Panc1 (cell line): ENCODE measurements at places on chromosomes 5 and 9. TPM values are rescaled to one million over a fixed set of nuclear protein-coding genes. Genes with fewer than 3 reads are reported as not detected.

- H3K36me3 ChIP-seq = no peaks in the 10 kb centered on the region
- peaks cover 11% of the 10 kb centered on the region for H3K27me3 ChIP-seq
- H3K4me1 ChIP-seq = no peaks in the 10 kb centered on the region
Observed at GRCh38 chr5:71695595-71695994, 23.5 kb upstream of the CARTPT start.

- no peak for DNase-seq
- H3K27me3 ChIP-seq = no peaks in the 10 kb centered on the region
- H3K36me3 ChIP-seq = no peaks in the 10 kb centered on the region
- H3K27ac ChIP-seq = no peak overlapping the region
Observed at GRCh38 chr9:16252616-16253015, 617.9 kb downstream of the BNC2 start.

DNA sequence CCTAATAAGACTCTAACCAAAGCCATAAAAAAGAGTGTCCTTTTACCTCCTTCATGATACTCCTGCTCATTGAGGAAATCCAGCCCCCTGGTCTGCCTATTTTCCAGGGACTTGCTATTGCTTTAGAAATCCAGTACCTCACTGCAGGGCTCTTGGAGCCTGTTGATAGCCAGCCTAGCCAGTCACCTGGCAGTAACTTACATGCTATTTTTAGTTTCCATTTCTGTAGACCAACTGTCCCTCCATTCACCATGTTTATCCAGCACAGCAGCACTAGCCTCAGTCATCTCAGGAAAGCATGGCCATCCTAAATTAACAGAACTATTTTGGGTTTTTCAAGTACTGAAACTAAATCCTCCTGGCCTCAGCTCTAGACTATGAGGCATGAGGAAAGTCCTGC, 91.5 kb upstream of the PHF24 start:
- H3K4me1 ChIP-seq = no peaks in the 10 kb centered on the region
- DNase-seq = no peak
- H3K27ac ChIP-seq = no peak overlapping the region
- no peak overlapping the region for H3K4me3 ChIP-seq

DNA sequence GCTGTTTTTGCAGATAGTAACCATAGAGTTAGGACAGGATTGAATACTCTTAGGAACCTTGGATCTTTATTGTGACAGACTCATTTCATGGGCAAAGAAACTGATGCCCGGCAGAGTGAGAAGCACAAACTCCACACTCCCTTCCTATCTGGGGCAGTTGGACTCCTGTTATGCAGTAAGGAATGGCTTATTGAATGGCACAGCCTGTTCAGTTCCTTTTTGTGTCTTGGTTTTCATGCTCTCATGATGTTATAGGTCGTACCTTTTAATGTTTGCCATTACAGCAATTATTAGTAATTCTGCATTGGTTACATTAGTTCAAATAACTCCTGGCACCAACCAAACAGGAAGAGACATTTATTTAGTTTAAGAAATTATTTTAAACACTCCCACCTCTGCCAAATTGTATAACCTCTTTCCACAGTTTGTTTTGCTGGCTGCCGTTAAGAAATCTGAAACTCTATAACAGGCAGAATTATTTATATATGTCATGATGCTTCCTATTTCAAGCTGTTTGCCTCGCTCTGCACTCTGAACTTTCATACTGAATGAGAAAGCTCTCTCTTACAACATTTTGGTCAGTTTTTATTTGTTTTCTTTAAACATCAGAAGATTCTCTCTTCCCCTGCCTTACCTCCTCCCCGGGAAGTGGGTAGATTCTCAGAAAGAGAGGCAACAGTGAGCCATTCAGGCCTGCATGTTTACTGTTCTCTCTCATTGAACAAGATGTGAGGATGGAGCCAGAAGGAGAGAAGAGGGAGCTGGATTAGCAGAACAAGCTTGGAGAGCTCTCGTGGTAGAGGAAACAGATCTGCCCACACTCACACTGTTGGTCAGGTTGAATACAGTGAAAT, 144.4 kb downstream of the ARHGEF28 start:
- H3K36me3 ChIP-seq = no peaks in the 10 kb centered on the region
- no peak overlapping the region for H3K4me3 ChIP-seq
- DNase-seq = no peak
- H3K4me1 ChIP-seq = no peaks in the 10 kb centered on the region
- H3K27ac ChIP-seq = no peak overlapping the region; the same call in 1 of the 2 replicates

DNA sequence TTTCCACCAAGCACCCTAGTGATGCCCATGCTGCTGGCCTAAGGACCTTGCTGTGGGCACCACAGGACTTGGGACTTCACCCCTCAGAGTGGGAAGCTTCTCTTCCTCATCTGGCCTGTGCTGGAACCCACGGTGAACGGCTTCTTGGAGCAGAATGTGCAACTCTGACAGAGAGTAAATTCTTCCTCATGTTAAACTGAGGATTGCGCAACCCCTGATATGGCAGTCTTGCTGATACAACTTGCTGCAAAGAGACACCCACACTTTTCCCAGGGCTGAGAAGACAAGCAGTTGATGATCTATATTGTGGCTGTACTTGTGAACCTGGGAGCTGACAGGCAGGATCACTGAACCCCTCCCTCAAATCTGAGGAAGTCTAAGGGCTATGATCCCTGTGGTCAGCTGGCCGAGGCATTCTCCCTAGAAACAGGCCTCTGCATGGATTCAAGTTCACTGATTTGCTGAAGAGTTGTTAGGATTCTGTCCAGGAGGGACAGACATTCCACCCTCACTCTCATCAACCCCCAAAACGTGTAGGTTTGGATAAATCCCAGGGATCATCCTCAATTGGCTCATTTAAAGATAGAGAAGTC, 307.2 kb downstream of the MTRR start:
- H3K36me3 ChIP-seq = no peaks in the 10 kb centered on the region
- no peaks in the 10 kb centered on the region for H3K4me1 ChIP-seq
- DNase-seq = no peak
- H3K27ac ChIP-seq = no peak overlapping the region
- no peak overlapping the region for H3K4me3 ChIP-seq

GRCh38 chr9:108167136-108167900, 677.7 kb upstream of the KLF4 start:
- H3K4me1 ChIP-seq = no peaks in the 10 kb centered on the region
- H3K4me3 ChIP-seq = no peak overlapping the region
- H3K27me3 ChIP-seq = no peaks in the 10 kb centered on the region
- no peak overlapping the region for H3K27ac ChIP-seq

DNA sequence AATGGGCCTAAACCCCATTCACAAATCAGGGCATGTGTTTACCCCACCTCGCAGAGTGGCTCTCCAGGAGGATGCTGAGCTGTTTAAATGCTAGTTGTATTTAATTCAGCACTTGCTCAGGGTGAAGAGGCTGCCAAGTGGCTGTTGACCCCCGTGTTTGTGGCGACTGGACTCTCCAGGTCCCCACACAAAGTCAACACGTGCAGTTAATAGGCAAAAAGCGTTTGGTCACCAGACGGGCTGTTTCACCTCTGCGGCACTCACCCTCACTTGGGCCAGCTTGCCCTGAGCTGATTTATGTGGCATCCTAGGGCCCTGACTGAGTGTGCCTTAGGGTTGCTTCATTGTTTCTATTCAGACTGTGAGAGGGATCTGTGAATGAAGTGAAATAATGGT, 152.3 kb downstream of the GAS1 start:
- no peak overlapping the region for H3K4me3 ChIP-seq
- H3K27me3 ChIP-seq = no peaks in the 10 kb centered on the region
- H3K27ac ChIP-seq = no peak overlapping the region
- no peak for DNase-seq

QRFP gene
- not detected for total RNA-seq

ORM2 gene
- total RNA-seq = 0.77 TPM
